Fibroblast of skin of abdomen (primary cell): ENCODE measurements at places on chromosomes 1 and 21.
A peak's percentile ranks its signal among the peaks of the same experiment; 100 is the strongest.

DNA sequence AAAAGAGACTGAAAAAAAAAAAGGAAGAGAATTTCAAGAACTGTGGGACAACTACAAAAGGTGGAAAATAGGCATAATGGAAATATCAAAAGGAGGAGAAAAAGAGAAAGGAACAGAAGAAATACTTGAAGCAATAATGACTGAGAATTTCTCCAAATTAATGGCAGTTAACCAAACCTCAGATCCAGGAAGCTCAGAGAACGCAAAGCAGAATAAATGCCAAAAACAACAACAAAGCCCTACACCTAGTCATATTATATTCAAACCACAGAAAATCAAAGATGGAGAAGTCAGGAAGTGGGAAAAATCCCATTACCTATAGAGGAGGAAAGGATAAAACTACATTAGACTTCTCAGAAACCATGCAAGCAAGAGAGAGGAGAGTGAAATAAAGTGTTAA, 20.7 kb upstream of the AHCYL1 start:
- no peak for DNase-seq

DNA sequence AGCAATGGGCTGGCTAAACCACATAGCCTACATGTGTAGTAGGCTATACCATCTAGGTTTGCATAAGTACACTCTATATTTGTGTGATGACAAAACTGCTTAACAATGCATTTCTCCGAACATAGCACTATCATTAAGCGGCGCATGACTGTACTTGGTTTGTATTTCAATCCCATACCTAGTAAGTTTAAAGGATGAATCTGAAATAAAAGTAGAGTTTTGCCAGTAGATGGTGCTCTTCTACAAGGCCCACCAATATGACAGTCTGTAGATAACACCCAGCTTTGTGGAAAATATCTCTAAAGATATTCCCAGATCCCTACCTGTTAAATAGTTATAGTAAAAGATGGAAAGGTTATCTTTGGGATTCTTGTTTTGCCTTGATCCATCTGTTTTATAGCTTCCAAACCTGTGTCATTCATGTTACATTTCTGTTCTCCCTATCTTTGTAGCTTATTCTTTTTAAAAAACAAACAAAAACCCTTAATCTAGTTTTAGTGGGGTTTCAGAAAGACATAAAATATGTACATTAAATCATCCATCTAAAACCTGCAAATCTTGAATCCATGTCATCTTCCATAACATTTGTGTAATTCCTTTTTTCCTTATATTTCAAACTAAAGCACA, 33.9 kb upstream of the ASPM start:
- peak; percentile 70 for DNase-seq

DNA sequence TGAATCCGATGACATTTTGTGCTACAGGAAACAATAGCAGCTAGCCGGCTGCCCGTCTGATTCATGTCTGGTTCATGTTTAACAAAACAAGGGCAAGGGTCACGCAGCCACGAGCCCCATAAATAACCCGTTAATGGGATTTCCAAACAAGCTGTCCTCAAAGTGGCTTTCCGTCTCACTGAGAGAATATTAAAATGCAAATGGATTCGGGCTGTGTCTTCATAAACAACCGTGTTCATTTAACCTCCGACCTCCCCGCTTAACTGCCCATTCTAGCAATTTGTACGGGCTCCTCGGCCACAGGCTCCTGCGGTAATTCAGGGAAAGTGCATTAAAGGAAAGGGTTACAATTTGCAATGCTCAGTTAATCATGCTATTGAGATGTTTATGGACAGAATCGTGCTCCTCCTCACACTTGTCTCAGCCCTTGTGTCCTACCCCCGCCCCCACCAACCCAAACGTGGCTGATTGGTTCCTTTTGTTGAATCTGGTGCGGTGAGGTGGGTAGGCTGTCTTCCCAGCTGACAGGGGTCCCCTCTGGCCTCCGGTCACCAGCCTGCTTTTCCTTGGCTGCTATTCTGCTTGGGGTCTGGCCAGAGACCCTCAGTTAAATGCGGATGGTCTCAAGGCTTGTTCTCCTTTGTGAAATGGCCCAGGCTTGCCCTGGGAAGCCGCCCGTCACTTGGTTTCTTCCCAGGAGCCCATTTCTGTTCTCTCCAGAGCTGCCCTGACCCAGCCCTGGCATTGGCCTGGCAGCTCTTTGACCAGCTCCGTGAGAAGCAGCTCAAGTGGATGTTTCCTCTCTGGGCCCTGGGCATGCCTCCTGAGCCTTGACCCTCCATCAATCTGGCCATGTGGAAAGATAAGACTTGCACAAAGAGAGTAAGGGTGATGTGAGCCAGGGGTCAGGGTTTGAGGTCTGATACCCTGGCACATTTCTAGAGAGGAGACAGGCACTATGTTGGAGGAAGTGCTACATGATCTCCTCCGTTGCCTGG, 200.7 kb upstream of the POU3F1 start:
- DNase-seq: peak; percentile 36

- DNase-seq: no peak
These were observed 10.7 kb downstream of the DDI2 start for GRCh38 chr1:15628003-15628402.

DNA sequence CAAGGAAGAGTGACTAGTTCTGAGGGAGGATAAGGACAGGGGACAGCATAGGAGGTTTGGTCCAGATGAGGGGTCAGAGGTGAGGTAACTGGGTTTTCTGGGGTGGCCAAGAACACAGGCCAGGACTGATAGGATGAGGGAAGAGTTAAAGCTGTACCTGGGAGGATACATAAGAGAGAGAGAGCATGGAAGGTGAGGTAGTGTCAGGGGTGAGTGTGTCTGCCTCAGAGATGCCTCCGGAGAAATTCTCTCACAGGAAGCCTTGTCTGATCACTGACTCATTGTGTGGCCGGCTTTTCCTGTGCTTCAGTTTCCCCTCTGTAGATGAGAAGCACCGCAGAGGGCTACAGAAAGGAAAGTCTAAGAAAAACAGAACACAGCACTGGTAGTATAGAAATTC, 40.2 kb downstream of the FASLG start:
- peak; percentile 20 for DNase-seq

GRCh38 chr1:227766015-227766634, 30.9 kb downstream of the SNAP47 start:
- DNase-seq: no peak

GRCh38 chr1:3373700-3374405, 80.6 kb upstream of the ARHGEF16 start:
- DNase-seq: no peak

DNA sequence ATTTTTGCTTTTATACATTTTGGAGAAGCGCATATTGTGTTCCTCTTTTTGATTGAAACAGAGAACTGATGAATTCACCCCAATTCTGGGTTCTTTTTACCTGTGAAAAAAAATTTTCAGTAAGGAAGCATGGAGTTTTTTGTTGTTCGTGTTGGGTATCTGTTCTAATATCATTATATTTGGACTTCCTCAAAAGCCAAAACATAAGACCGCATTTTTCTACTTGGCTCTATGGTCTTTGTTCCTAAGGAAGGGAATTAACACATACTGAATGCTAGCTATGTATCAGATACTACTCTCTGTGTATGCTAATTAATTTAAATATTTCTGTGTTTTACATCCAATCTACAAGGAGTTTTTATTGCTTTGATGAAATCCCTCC, 12.9 kb downstream of the EPB41 start:
- no peak for DNase-seq

DNA sequence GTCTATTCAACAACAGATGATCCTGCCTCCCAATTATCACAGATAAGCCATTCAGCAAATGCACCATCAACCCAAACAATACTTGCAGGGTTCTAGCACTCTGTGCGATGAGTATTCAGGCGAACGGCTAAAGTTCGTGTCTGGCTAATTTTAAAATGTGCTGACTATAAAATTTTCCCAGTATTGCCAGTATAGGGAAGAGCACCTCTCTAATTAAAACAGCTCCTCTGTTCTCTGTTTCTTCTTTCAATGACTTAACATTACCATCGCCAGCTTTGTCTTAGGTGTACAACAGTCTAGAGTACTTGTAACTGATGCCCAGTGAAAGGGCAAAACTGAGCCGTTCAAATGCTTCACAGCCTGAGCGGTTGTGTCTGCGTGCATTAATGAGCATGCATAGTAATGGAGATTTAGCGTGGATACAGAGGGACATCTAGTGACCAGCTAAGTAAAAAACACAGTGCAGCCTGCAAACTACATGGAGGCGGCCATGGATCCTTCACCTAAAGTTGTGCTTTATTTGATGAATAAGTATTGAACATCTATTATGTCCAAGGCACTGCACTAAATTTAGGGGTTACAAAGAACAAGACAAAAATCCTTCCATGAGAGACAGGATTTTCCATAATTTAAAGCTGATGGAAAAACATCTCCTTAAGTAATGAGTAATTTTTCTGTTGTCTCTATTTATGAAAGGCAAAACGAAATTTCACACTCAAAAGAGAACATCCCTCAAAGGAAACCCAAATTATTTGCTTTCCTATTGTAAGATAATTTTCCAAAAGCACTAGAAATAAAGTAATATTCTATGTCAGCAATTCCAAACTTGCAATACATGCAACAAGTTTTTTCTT, 120.0 kb downstream of the SETD4 start:
- DNase-seq: peak; percentile 79

- DNase-seq: peak; percentile 29
These were observed 1.1 kb upstream of the ADIPOR1 start for GRCh38 chr1:202959276-202959620.

DNA sequence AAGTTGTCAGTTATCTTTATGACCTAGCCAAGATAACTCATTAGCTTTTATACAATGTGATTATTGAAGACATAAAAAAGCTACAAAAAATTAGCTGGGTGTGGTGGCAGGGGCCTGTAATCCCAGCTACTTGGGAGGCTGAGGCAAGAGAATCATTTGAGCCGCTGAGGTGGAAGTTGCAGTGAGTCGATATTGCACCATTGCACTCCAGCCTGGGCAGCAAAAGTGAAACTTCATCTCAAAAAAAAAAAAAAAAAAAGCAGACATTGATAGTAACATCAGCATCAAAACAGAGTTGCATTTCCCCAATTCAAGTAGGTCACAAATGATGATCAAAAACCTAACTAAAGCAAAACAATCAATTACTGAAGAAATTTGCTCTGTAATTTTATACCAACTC, 191.4 kb downstream of the PTGER3 start:
- no peak for DNase-seq

- DNase-seq: no peak
These were observed 104.4 kb downstream of the CRYAA start for GRCh38 chr21:43273016-43273707.

DNA sequence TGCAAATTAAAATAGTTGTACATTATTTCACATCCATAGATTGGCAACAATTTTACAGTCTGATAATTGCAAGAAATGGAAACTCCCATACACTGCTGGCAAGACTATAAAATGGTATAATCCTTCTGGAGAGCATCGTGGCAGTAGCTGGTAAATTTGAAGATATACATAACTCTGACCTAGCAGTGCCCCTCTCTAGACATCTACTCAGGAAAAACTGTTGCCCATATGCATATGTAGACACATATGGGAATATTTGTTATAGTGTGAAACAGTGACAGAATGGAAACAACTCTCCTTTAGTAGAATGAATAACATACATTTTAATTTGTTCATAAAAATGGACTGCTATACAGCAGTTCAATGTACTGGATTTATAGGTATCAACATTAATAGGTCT, 177.2 kb downstream of the PHTF1 start:
- DNase-seq: no peak

- DNase-seq: no peak
These were observed 49.5 kb downstream of the SSBP3 start for GRCh38 chr1:54356680-54357147.

DNA sequence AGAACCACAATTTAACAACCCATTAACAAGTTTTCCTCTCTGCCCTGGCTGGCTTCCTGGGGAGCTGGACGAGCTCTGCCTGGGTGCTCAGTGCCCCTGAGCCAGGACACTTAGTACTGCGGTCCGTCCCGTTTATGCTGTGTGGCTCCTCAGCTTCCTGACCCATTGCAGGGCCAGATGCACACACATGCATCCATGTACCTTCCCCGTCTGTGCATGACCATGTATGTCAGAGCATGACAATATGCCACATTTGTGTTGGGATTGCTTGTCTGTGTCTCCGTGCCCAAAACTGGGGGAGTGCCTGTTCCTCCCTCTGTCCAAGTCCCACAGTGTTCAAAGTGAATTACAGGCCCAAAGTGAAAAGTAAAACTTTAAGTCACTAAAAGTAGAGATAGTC, 9.7 kb upstream of the TFF3 start:
- no peak for DNase-seq

GRCh38 chr1:18241891-18242290, 134.3 kb downstream of the IGSF21 start:
- DNase-seq: no peak

DNA sequence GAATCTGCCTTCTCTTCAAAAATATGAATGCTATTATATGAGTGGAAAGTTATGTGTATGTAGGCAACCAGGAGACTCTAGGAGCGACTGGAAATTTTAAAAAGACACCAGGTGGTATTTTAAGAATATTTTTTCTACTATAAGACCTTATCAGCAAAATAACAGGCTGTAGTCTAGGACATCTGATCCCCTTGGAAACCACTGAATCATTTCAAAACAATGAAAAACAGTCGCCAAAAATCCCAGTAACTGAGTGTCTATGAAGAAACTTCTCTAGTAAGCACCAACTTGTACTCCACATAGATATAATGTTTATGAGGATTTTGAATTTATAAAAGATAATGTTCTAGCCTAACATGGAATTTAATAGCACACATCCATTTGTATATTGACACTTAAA, 358.5 kb downstream of the GPATCH2 start:
- peak; percentile 61 for DNase-seq

DNA sequence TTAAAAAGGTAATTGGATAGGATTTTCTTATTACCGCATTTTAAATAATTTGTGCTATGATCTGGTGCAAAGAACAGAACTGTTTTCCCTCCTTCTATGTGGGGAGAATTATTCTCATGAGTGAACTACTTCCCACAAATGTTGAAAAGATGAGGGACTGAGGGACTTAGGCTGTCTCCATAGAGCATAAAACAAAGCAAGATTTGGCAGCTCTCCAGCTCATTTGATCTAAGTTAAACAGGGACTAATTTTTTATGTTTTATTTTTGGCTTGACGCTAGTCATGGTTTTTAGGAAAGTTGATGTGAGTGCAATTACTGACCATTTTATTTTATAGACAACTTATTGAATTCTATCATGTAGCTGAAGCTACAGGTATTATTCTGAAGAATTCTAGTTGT, 362.3 kb downstream of the HLX start:
- no peak for DNase-seq

- DNase-seq: peak; percentile 39
These were observed 500 bp downstream of the EPHA10 start for GRCh38 chr1:37764414-37764825.

- no peak for DNase-seq
These were observed 187.6 kb upstream of the NFIA start for GRCh38 chr1:60894741-60895140.

- no peak for DNase-seq
These were observed 37.6 kb downstream of the MRPL39 start for GRCh38 chr21:25569711-25570110.
